ENCODE measurements at places on chromosomes 2 and 18.

DNA sequence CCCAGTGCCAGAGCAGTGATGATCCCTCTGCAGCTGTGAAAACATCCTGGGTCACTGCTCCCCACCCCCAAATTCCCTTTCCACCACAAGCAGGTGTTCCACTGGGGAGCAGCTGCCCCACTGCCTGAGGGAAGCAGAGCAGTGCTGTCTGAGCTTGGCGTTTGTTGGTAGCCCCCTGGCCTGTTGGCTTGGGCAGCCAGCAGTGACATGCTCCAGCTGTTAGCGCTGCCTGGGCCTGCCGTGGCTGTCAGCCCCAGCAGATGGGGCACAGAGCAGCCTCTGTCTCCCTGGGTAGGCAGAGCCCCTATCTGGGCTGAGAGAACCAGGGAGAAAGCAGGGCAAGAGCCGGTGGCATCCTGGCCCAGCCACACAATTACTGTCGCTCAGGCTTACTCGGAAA lies 247.7 kb downstream of the GLI2 start:
- no peak for DNase-seq

GRCh38 chr2:170396799-170397459 lies 219.0 kb downstream of the MYO3B start:
- no peak for DNase-seq

DNA sequence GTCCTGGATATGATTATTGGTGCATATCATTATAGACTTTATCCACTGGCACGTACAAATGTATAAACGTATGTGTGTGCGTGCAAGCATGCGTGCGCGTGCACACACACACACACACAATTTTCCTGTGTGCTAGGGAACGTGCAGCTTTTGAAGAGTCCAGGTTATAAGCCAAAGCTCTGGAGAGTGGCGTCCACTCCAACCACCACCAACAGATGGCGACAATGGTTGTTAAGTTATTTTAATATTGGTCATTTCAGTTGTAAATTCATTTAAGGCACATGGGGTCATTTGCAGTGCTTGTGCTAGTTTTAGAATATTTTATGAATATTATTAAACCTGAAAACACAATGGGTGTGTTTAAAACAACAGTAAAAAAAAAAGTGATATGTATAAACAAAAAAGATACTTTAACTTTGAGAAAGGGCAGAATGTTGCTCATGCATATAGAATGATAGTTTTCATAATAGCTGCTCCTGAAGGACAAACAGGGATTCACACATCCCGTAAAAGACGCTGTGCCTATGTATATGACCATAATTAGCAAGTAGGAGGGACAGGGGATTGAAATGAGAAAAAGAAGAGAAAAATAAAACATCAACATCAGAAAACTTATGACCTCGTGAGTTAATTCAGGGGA lies 124.2 kb upstream of the ITGB6 start:
- DNase-seq = peak; percentile 18

DNA sequence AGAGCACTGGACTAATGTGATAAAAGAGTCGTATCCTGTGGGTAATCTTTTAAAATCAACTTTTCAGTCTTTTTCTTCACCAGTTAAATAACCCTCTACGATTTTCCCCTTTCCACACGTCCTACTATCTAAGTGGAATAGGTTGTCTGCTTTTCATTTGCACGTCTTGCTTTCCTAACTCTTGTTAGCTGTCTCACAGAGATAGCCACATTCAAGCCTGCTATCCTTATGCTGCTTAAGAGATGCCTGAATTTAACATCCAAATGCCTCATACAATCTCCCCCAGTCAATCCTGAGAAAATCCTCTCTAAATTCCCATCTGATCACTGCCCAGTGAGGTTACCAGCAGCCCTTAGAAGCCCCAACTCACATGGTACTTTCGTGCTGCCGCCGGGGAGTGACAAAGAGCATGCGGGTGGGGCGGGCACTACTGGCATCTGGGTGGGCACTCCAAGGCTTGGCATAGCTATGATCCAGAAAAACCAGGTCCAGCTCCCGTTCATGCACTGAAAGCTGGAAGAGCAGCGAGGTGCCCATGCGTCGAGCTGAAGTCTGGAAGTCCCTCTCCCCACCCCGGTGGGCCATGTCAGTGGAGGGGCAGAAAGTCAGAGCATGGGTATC lies 1.5 kb downstream of the KANSL3 start:
- no peak for DNase-seq

DNA sequence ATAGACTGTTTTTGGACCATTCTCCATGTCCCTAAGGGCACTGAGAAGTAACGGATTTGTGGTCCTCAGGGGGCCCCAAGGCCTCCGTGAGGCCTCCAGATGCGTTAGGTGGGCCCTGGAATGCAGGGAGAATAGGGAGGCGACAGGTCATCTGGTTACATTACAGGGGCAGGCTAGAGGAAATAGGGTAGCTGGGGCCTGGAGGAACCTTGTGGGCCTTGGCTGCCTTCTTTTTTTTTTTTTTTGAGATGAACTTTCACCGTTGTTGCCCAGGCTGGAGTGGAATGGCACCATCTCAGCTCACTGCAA lies 28.9 kb downstream of the ZFP36L2 start:
- no peak for DNase-seq

DNA sequence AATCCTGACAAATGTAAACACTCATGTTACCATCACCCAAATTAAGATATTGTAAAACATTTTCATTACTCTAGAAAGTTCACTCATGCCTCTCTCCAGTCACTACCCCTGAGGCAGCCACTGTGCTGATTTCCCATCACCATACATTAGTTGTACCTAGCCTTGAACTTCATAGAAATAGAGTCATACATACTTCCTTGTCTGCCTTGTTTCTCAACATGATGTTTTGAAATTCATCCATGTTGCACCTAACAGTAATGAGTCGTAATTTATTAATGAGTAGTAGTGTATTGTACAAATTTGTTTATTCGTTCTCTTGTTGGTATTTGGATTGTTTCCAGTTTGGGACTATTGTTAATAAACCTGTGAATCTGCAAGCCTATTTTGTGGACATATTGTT lies 49.0 kb upstream of the TWSG1 start:
- DNase-seq = no peak

Measured in CD4-positive, alpha-beta T cell treated with Interferon gamma for 1 hour (primary cell).